ENCODE measurements at places on chromosomes 12 and 14. TPM values are rescaled to one million over a fixed set of nuclear protein-coding genes. Genes with fewer than 3 reads are reported as not detected.

DNA sequence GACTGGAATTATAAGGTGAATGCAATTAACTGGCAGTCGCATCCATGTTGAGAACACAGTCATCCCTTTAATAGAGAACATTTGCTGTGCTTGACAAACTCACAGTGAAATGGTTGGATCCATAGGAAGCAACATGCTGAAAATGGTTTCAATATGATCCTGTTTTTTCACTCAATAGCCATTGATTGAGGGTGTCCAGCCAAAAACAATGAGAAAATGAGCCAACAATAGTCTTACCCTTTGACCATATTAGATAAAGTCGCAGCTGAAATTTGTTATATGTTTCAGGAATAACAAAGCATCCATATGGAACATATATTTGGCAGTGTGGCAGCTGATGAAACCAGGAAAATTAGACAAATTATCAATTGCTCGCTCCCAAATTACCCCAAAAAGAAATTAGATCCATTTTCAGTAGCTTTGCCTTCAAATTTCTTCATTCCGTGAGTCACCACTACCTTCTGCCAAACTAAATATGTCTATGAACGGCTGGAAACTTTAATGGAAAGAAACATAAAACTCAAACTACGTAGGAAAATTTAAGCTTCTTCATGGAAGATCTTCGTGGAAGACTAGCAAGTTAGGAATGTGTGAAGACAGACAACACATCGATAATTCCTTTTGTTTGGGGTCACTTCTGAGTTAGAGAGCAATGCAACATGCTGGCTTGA lies 17.4 kb downstream of the IGF1 start:
- H3K27ac ChIP-seq: no peak overlapping the region
- peaks cover 7% of the 10 kb centered on the region for H3K27me3 ChIP-seq

DNA sequence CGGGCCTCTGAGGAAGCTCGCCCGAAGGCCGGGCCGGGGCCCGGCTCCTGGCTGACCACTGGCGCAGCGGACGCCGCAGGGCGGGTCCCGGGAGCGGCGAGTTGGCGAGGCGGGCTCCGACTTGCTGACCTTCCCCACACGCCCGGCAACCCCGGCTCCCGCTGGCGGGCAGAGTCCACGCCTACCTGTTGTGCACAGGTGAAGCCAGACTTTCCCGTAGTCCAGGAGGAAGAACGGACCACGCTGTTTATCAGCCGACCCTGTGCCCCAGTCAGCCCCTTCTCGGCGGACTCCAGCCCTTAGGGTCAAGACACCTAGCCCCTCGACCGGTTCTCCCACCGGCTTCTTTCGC lies 407 bp downstream of the HEATR5A start:
- peaks cover 38% of the 10 kb centered on the region for H3K4me1 ChIP-seq
- H3K27ac ChIP-seq: peak overlapping the region; percentile 95
- no peak for DNase-seq
- no peaks in the 10 kb centered on the region for H3K36me3 ChIP-seq

GRCh38 chr14:37816135-37816534 lies 220.7 kb downstream of the TTC6 start:
- no peak overlapping the region for H3K4me3 ChIP-seq
- no peaks in the 10 kb centered on the region for H3K4me1 ChIP-seq
- DNase-seq: no peak
- H3K36me3 ChIP-seq: no peaks in the 10 kb centered on the region
- H3K27ac ChIP-seq: no peak overlapping the region

DNA sequence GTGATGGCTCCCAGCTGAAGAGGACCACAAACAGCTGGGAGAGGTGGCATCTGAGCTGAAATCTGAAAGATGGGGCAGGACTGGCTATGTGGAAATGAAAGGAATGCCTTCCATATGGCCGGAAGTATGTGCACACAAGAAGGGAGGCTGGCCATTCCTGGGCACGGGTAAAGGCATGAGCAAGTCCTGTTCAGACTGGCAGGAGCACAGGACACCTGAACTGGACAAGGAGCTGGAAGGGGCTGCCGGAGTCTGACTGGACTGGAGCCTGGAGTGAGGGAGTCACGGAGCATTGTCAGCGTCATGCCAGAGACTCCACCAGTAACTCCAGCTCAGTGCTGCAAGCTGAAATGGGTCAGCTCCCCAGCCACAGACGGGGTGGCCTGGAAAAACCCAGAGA lies 11.9 kb upstream of the TC2N start:
- no peak overlapping the region for H3K27ac ChIP-seq
- H3K27me3 ChIP-seq: no peaks in the 10 kb centered on the region
- DNase-seq: no peak
- peaks cover 28% of the 10 kb centered on the region for H3K4me1 ChIP-seq

GRCh38 chr12:51270067-51270950 lies at the start of gene SMAGP:
SMAGP (minus strand) TSS chr12:51270415; CDS start chr12:51269278, 1,137 bp downstream.
- H3K4me3 ChIP-seq: peak within 1 kb of the TSS; percentile 91
- peaks cover 4% of the 10 kb centered on the region for H3K36me3 ChIP-seq
- H3K27me3 ChIP-seq: peaks cover 9% of the 10 kb centered on the region
- DNase-seq: peak; percentile 71
- H3K4me1 ChIP-seq: peaks cover 33% of the 10 kb centered on the region

The KRT75 gene
- polyA plus RNA-seq: not detected

The NTN4 gene
- polyA plus RNA-seq: not detected

DNA sequence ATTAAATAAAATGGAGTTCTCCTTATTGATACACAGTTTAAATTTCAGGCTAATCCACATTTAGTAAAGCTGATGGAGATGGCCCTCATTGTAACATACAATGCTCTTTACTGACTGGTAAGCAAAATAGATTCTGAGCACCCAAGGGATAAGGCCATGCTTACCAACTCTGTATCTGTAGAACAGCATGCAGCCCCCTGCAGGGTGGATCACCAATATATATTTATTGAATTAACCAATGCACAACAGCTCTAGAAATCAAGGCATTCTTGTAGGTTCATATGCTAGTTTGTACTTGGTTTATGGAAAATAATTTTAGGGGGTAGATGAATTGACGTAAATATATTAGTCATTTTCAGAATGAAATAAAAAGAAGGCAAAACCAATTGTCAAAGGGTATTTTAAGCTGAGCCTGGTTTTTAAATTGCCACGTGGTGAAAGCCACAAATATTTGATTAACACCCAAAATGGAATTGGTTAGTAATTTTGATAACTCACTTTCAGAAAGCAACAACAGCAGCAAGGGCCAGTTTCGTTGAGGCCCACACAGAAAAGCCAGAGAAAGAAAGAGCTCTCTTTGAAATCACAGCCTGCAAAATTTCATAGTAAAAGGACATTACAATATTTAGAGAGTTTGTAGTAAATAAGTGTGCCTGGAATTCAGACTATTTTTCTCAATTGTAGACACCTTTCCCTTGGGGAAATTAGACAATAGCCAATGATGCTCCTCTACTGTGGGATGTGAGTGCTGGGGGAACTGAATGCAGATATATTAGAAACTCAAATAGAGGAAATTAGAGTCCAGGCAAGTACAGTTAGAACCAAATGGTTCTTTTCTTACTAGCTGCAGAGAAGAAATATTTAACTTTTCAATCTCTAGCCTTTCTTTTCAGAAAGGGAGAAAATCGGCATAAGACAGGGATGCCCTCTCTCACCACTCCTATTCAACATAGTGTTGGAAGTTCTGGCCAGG lies 216.2 kb upstream of the ABCD2 start:
- H3K27me3 ChIP-seq: no peaks in the 10 kb centered on the region
- DNase-seq: no peak
- H3K36me3 ChIP-seq: no peaks in the 10 kb centered on the region
- no peaks in the 10 kb centered on the region for H3K4me1 ChIP-seq

Data from immature natural killer cell (primary cell).